Mesothelial cell of epicardium (in vitro differentiated cells): ENCODE measurements at places on chromosomes 16 and 17. TPM values are rescaled to one million over a fixed set of nuclear protein-coding genes. Genes with fewer than 3 reads are reported as not detected.

Gene OTOP2
- not detected in 3 replicates for total RNA-seq

DNA sequence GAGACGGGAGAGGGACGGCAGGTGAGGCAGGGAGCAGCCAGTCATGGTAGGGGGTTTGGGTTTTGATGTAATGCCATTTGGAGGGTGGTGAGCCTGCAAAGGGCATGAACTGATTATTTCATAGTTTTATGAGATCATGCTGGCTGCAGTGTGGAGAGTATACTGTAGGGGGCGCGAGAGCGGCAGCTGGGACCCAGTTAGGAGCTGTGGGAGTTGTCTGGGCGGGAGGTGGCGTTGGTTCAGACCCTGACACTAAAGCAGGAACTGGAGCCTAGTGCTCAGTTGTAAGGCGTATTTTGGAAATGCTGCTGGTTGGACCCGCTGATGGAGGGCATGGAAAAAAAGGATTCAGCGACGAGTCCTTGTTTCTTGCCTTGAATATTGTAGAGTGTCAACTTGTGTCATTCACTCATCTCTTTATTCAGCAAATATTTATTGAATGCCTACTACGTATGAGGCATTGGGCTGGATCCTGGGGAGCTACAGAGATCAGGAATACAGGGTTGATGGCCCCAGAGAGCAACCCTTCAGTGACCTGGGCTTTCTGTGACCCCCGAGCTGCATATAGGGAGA, 23.7 kb upstream of the KDM8 start:
- H3K36me3 ChIP-seq = no peaks in the 10 kb centered on the region
- H3K27ac ChIP-seq = no peak overlapping the region
- H3K27me3 ChIP-seq = peaks cover 12% of the 10 kb centered on the region
- H3K4me3 ChIP-seq = no peak overlapping the region
- H3K4me1 ChIP-seq = peaks cover 6% of the 10 kb centered on the region
- peak; percentile 75 for DNase-seq

GRCh38 chr16:3076577-3076976, 11.1 kb downstream of the IL32 start:
- H3K36me3 ChIP-seq = no peaks in the 10 kb centered on the region
- no peak for DNase-seq
- H3K4me1 ChIP-seq = peaks cover 4% of the 10 kb centered on the region
- no peak overlapping the region for H3K4me3 ChIP-seq

Gene RHBDL1
- 5.9 to 6.1 TPM (median 6.0 TPM) in 3 replicates for total RNA-seq

DNA sequence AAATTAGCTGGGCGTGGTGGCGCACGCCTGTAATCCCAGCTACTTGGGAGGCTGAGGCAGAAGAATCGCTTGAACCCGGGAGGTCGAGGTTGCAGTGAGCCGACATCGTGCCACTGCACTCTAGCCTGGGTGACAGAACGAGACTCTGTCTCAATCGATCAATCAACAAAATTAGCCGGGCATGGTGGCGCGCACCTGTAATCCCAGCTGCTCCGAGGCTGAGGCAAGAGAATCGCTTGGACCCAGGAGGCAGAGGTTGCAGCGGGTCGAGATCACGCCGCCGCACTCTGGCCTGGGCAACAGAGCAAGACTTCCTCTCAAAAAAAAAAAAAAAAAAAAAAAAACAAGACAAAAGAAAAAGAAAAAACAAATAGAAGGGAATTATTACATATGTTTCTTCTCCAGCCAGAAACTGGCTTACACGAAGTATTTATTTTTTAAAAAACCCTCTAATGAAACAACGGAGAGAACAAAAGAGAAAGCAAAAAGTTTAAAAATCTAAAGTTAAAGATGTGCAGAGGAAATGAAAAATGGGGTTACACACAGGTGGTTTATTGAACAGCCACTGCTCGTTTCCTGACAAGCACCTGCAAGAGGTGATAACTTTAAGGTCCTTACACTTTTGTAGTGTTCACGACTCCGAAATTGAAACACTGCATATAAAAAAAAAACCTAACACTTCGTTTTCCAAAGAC, 1.4 kb downstream of the SYNRG start:
- no peak for DNase-seq
- H3K4me3 ChIP-seq = peak overlapping the region; percentile 87
- H3K36me3 ChIP-seq = peaks cover 22% of the 10 kb centered on the region
- H3K27ac ChIP-seq = peak overlapping the region; percentile 94

DNA sequence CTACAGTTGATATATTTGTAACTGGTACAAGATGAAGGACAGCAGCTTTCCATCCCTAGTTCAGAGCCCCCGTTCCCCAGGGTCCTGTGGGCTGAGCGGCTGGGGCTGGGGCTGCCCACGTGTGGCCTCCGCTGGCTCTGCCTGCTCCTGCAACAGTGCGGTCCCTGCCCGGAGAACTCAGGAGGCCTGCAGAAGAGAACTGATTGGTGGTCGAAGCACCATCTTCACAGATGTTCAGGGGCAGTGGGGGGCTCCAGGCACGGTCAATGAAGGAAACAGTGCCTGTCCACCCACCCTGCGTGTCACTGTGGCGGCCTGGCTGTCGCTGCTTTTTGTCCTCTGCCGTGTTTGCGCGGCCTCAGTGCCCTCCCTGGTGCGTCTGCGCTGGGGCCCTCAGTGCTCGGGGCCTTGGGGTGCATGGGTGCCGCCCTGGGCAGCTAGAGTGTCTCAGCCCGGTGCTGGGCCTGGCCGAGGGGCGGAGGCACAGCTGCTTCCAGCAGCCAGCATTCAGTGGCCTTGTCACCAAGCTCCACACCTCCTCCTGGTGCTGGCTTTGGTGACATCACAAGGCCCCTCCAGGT, 4.2 kb upstream of the NUDT16L1 start:
- no peaks in the 10 kb centered on the region for H3K27me3 ChIP-seq
- no peak overlapping the region for H3K4me3 ChIP-seq
- no peak overlapping the region for H3K27ac ChIP-seq
- DNase-seq = no peak
- H3K4me1 ChIP-seq = no peaks in the 10 kb centered on the region

Gene CNGB1
- 0.07 to 0.27 TPM (median 0.14 TPM) in 3 replicates for total RNA-seq

GRCh38 chr17:679491-679890, 35.1 kb downstream of the VPS53 start:
- H3K36me3 ChIP-seq = peaks cover 27% of the 10 kb centered on the region
- no peak for DNase-seq
- no peaks in the 10 kb centered on the region for H3K27me3 ChIP-seq
- H3K4me3 ChIP-seq = no peak overlapping the region
- H3K4me1 ChIP-seq = peaks cover 7% of the 10 kb centered on the region
